NCI-H748 treated with DMSO at 0.1 percent for 48 hours (cell line): ENCODE measurements at places on chromosomes 6 and 20.

DNA sequence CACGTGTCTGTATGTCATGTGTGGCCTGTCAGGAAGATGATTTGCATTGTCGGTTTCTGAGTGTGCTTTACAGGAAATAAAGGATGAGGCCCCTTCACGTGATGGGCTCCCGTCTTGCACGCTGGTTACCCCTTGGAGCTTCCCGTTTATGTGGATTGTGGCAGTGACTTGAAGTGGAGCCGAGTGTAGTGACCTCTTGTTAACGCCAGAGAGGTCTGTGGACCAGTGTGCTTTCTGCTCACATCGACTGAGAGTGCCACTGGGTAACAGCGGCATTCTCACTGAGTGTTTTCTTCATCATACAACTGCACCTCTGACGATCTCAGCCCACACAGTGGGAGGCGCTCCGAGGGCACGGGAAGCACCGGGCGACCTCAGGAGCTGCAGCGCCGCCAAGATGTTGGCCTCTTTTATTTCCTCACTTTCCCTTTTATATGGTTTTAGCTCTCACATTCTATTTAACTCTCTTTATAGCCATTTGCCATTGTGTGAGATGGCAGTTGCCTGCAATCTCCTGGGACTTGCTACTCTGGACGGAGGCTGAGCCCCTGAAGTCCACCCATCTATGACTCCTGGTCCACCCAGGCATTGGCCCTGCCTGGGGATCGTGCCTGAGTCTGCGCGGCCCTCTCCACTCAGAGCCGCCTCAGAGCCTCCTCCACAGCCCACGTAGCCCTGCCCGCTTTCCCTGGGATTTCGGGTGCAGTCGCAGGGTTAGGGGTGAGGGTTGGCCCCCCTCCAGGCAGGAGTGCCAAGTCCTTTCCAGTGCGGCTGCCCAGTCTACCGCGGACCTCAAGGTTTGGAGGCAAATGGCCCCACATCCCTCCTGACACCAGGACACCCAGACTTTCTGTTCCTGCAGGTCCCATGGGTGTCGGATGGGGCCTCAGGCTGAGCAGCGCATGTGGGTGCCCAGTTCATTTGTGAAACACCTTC, 238.9 kb downstream of the ERMARD start:
- no peak for DNase-seq

GRCh38 chr6:5656226-5656625, 350.5 kb downstream of the NRN1 start:
- no peak for DNase-seq

DNA sequence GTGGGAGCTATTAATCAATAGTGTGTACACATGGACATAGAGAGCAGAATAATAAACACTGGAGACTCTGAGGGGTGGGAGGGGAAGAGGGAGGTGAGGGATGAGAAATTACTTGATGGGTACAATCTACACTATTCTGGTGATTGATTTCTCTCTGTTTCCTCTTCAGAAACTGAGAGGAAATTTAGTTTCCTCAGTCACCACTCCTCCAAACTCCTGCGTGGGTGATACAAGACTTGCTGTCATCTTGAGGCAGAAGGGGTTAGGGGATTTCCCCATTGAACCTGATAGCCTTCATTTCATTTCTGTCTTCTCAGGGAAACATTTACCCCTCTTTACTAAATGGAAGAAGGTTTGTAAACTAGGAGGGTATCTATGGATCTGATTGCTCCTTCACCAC, 84.3 kb upstream of the ESR1 start:
- DNase-seq, result no peak

- no peak for DNase-seq
Measured at GRCh38 chr20:4699957-4700356, 21.8 kb upstream of the PRND start.

- no peak for DNase-seq
Measured at GRCh38 chr20:63890616-63891015, 4.3 kb upstream of the DNAJC5 start.

DNA sequence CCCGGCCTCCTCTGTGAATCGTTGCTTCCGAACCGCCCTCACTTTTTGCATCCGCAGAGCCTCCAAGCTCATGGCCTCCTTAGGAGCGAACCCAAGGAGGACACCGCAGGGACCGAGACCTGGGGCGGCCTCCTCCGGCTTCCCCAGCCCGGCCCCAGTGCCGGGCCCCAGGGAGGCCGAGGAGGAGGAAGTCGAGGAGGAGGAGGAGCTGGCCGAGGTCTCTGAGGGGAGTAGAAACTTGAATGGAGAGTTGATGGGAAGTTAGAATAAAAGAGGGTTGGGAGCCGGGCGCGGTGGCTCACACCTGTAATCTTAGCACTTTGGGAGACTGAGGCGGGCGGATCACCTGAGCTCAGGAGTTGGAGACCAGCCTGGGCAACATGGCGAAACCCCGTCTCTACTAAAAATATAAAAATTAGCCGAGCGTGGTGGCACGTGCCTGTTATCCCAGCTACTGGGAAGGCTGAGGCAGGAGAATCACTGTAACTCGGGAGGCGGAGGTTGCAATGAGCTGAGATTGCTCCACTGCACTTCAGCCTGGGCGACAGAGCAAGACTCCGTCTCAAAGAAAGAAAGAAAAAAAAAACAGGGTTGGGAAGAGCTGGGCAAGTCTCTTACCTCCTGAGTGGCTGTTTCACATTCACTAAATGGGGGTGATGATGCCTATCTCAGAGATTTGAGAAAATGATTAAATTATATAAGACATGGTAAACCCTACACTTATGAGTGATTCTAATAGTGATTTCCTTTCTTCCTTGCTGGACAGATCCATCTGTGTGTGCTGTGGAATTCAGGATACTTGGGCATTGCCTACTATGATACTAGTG, 805 bp downstream of the MSH5 start:
- DNase-seq, result no peak

DNA sequence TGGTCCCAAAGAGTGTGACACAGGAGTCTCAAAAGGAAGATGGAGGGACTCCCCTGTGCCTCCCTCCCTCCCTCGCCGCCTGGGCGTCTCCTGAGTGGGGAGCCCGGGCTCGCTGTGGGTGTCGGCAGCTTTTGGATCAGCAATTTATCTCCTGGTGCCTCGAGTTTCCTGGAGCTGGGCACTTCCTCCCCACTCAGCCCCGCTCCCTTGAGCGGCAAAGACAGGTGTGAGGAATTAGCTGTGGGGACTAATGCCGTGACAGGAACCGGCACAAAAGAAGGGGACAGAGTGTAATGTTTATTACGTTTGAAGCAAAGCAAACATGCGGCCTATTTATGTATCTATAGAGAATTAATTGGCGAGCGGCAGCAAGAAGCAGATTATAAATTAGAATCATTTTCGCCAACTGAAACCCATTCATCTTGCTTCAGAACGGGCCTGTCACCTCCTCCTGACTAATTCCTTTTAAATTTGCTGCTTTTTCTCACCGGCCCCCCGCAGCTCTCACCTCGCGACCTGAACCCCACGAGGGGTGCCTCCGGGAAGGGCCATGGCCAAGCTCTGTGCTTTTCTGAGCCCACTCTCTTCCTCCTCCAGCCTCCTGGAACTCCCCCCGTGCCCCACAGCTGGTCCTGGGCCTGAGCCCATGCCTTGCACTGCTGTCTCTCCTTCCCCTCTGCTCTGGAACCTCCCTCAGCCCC, 8.8 kb upstream of the CDH22 start:
- DNase-seq, result no peak

- no peak for DNase-seq
Measured at GRCh38 chr20:37426106-37426505, 80.2 kb downstream of the SRC start.

DNA sequence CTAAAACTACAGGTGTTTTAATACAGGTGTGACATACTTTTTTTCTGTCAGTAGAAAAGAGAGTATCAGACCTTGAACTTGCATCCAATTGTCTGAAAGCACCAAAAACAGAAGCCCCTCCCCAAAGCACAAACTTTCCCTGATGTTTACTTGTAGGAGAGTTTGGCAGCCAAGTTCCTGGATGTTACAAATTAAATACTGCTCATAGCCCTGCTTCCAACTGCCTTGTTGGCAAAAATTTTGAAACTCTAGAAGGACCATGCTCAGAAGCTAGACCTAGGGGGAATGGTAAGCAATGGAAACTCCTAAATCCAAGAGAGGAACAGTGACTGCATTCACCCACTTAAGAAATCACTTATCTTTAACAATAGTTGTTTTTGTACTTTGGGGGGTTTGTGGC, 17.0 kb upstream of the ARG1 start:
- DNase-seq, result no peak

DNA sequence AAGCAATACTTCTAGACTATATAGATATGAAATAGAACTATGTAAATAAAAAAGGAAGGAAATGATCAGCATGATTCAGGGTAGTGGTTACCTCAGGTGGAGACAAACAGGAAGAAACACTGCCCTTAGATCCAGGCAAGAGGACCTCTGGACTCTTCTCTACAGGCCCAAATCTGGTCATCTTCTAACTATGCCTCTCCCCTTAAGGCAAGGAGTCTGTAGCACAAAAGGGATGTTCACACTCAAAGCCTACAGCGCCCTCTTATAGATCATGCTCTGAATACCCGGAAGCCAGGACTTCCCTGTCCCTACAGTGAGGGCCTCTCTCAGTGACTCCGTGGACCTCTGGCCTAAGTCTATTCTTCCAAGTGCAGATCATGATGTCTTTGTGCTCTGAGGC, 30.4 kb upstream of the HIVEP2 start:
- DNase-seq, result no peak

DNA sequence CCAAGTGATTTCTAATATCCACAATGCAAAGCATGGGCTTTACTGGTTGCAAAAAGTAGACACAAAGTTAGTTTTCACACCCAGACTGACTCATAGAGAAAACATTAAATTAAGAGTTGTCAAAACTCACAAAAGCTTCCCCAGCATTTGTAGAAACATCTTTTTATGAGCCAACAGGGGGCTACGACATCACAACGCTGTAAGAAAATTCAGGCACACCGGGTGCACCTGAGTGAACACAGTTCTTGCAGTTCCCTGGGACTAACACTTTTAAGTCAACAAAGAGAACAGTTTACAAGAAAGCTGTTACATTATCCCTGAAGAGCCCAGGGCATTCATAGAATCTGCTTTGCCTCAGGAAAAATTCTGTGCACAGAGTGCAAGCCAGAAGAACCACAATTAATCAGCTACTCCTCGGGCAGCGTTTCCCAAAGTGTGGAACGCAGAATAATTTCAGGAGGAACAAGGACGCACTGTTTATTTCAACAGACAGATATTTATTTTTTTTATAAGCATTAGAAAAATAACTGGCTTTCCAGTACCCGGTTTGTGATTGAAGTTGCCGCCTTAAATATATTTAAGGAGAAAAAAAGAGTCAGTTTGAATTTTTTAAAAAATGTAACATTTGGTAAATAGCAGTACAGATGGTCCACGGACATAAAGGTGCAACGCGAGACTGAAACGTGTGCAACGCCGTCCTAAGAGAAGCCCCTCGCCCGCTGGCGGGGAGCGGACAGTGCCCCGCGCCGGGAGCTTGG, 1.2 kb downstream of the NCOA5 start:
- DNase-seq, result no peak

DNA sequence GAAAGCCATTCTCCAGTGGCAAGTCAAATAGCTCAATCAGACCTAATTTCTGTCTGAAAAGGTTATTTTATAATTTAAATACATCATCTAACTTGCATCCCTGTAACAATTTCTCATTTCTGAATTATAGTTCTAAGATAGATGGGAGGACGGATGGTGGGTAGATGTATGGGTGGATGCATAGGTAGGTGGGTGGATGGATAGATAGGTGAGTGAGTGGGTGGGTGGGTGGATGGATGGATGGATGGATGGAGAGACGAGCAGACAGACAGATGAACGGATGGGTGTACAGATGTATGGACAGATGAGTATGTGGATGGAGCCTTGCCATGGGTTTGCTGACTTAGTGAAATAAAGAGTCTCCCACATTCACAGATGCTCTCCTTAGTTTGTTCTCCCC, 20.0 kb downstream of the PDE10A start:
- DNase-seq, result no peak

- no peak for DNase-seq
Measured at GRCh38 chr6:168452685-168453377, 11.8 kb downstream of the SMOC2 start.

- no peak for DNase-seq
Measured at GRCh38 chr20:59428006-59428405, 127.6 kb downstream of the EDN3 start.

- no peak for DNase-seq
Measured at GRCh38 chr20:2955257-2955970, 82.1 kb downstream of the PTPRA start.

- DNase-seq, result no peak
Measured at GRCh38 chr20:59564171-59564570, 40.2 kb upstream of the PHACTR3 start.

DNA sequence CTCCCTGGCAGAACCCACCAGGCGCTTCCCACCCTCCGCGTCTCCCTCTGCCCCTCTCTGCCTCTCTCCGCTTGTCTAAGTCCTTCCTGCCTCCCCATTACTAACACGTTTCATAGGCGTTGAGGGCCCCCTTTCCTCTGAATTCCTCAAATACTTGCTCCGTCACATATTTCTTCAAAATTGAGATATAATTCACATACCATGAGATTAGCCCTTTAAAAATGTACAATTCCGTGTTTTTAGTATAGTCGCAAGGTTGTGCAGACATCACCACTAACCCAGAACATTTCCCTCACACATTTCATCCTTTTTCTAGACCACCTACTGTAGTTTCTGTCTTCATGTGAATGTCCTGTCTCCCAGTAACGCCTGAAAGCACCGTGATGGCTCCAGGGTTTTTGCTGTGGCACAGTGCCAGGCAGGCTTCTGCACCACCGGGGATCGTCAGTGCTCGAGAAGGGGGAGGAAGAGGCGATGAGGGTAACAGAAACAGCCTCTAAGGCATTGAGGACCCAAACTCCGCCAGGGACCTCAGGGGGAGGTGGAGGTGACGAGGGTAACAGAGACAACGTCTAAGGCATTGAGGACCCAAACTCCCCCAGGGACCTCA, 141.9 kb upstream of the SNX9 start:
- no peak for DNase-seq

DNA sequence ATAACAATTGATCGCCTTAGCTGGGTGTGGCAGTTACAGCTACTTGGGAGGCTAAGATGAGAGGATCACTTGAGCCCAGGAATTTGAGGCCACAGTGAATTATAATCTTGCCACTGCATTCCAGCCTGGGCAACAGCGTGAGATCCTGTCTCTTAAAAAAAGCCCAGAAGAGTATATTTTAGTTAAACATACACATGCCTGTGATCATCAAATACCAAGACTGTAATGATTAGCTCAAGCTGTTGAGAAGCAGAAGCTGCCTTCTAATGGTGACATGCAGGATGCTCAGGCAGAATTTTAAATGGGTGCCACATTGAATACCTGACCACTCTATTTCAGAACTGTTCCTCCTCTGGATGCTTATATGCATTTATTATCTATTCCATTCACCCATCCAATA, 8.9 kb upstream of the TMEM14A start:
- DNase-seq, result no peak

GRCh38 chr6:5459346-5459745, 198.0 kb downstream of the FARS2 start:
- DNase-seq, result no peak

DNA sequence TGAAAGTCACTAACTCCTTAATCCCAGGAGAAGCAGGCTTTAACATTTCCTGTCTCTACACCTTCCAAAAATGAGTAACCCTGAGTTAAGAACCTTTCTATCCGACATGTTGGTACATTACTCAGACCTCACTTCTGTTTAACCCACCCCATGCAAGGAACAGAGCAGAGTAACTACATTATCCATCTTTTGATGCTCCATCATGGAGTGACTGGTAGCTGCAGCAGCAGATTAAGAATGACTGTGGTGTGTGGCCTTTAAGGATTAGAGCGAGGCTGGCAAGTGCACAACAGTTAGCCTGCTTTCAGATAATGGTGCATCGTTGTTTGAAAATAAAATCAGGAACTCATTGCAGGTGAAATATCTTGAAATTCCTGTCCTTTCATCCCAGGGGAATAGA, 2.0 kb downstream of the TRAF3IP2 start:
- DNase-seq, result no peak
